ENCODE measurements at places on chromosomes 1 and 21.

GRCh38 chr1:228463559-228464455 is 23.4 kb upstream of the RNF187 start:
- peak; percentile 9 for DNase-seq

DNA sequence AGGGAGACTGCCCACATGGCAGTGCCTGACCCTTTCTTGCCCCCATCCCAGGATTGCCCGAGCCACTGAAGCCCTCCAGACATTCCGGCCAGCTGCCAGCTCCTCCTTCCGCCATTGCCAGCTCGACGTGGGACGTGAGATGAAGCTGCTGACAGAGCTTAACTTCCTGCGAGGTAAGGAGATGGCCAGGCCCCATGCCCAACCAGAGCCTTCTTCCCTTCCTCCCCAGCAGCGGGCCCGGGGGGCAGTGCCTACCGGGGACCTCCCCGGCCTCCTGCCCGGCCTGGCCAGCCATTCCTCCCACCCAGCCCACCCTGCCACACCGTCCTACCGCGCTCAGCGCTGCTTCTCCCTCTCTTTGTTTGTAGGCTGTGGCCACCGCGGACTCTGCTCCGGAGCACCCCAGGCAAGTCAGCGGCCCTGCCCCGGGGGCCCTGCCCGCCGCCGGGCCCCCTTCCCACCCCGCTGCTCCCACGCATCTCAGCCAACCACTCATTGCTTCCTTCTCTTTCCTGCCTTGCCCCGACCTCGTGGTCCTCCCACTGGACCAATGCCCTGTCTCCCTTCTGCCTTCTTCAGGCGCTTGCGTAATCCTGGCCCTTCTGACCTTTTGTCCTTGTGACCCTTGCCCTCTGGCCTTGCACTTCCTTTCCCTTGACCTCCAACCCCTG is 4.9 kb downstream of the TRIM46 start:
- DNase-seq, result no peak

DNA sequence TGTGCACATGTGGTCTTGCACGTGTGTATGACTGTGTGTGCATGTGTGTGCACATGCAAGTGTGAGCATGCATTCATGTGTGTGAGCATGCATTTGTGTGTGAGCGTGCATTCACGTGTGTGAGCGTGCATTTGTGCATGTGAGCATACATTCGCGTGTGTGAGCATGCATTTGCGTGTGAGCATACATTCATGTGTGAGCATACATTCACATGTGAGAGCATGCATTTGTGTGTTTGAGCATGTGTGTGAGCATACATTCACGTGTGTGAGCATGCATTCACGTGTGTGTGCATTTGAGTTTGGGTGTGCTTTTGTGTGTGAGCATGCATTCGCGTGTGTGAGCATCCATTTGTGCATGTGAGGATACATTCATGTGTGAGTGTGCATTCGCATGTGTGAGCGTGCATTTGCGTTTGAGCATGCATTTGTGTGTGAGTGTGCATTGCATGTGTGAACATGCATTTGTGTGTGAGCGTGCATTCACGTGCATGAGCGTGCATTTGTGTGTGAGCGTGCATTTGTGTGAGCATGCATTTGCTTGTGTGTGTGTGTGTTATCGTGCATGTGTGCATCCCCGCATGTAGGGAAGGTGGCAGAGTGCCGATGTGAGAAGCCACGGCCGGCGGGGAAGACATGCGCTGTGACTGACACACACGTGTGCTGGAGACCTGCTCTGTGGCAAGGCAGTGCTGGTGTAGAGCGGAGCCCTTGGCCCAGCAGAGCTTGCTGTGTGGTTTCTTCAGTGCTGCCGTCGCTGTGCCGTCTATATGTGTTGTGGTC is 18.2 kb downstream of the ITGB2 start:
- DNase-seq, result no peak

GRCh38 chr1:40315795-40316594 is 1.1 kb downstream of the COL9A2 start:
- DNase-seq, result no peak

DNA sequence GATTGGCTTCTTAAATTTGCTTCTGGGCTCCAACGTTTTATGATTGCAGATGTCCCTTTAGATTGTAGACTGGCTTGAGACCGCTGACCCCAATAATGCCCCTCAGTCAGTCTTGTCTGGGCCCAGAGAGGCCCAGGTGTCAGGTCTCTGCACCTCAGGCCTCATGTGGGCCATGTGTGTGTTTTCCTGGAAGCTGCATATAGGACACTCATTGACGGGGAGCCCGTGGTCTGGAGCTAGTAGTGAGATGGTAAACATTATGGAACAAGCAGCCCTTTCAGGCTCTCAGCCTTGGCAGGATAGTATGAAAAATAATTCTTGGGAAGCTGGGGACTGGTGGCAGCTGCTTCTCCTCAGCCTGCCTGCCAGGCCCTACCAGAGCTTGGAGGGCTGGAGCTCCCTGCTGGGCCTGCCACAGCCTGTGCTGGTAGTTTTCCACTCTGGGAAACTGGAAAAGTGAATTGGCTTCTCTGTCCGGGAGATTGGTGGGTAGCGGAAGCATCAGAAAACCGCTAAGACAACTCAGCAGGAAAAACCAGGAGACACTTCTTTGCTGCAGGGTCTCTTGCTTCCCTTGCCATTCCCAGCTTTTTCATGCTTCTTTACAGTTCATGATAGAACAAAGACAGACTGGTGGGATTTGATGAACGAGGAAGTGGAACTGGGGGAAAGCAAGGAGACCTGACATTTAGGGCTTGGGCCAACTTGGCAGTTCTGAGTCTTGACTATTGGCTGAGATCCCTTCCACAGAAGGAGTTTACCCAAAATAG is 57.8 kb upstream of the HSD17B7 start:
- DNase-seq, result no peak

DNA sequence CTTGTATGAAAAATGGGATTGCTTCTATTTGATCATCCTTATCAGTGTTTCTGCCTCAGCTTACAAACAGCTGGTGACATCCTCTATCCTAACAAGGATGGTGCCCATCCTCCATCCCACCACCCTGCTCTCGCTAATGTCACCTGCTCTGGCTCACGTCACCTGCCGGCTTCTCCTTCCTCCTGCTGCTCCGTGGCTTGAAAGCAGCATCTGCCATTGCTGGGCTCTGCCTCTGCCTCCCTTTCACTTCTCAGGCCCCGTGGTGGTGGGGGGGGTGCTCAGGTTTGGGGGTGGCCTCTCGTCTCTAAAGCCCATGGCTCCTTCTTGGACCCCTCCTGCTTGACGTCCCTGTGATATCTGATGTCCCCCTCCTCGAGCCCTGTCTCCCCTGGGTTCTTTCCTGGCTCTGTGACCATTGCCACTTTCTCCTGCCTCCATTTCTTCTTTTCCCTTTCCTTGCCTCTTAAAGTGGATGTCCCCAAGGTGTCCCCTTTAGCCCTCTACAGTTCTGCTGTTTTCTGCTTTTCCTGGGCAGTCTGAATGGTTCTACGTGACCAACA is 135.5 kb upstream of the ERRFI1 start:
- no peak for DNase-seq

DNA sequence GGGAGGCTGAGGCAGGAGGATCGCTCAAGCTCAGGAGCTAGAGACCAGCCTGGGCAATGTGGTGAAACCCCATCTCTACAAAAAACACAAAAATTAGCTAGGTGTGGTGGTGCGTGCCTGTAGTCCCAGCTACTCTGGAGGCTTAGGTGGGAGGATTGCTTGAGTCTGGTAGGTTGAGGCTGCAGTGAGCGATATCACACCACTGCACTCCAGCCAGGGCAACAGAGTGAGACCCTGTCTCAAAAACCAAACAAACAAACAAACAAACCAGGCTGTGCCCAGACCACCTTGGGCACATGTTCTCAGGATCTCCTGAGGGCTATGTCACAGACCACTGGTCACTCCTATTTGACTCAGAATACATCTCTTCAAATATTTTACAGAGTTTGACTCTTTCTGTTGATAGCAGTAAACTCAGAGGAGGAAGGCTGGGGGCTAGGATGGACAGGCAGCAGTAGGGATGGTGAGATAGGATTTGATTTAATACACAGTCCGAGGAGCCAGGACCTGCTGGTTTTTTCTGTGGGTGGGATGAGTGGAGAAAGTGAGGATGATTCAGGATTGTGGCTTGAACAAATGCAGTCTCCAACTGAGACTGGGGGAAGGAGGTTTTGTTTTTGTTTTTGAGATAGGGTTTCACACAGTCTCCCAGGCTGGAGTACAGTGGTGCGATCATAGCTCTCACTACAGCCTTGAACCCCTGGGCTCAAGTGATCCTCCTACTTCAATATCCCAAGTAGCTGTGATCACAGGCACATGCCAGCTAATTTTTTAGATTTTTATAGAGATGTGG is 46.5 kb downstream of the OLFML3 start:
- no peak for DNase-seq

GRCh38 chr1:155514582-155515187 is 47.9 kb downstream of the ASH1L start:
- no peak for DNase-seq

DNA sequence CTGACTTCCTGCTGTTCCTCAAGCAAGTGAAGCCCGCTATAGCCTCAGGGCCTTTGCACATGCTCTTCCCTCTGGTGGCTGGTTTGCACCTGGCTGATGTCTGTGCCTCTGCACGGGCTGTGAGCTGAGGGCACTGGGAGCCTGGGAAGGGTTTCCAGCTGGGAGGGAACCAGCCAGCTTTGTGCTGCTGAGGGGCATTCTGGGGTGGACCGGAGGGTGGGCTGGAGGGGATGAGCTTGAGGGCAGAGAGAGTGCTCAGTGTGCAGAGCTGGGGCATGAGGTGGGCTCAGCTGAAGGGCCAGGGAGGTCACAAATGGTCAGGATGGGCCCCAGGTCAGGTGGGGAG is 305.7 kb downstream of the MATN1 start:
- no peak for DNase-seq

GRCh38 chr1:64683419-64683818 is 61.5 kb upstream of the RAVER2 start:
- DNase-seq, result no peak

DNA sequence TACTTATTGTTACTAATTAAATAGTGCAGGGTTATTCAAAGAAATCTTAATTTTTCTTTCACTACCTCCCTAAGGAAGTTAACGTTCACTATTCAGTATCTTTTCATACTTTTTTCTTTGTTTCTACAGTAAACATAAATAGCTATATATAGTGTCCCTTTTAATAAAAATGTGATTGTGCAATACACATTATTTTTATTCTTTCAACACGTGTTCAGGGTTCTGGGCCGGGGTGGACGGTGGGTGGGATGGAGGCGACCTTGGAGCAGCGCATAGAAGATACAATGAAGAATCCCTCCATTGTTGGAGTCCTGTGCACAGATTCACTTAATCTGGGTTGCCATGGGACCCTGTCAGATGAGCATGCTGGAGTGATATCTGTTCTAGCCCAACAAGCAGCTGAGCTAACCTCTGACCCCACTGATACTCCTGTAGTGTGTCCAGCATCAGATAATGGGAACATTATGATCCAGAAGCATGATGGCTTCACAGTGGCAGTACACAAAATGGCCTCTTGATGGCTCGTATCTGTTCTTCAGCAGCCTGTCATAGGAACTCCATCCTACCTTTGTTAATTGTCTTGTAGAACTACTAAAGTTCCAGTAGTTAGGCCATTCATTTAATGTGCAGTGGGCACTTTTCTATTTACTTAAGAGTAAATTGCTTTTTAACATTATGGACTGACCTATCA is 155.9 kb upstream of the L1TD1 start:
- DNase-seq, result no peak

DNA sequence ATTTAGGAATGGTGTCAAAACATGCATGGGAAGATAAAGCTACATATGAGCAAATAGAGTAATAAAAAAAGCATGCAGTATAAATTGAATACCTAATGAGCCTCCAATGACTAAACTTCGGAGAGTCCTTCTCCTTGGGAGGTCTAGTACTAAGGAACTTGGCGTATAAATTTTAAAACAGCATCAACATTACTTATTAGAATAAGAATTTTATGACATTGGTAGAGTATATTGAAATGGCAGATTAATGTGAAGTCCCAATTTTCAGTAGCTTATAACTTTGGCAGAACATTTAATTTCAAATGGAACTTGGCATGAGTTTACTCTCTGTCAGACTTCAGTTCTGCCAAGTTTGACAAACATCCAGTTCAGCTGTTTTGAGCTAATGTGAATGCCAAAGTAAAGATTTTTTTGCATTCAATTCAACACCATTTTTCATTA is 104.7 kb upstream of the RGS18 start:
- DNase-seq, result no peak

DNA sequence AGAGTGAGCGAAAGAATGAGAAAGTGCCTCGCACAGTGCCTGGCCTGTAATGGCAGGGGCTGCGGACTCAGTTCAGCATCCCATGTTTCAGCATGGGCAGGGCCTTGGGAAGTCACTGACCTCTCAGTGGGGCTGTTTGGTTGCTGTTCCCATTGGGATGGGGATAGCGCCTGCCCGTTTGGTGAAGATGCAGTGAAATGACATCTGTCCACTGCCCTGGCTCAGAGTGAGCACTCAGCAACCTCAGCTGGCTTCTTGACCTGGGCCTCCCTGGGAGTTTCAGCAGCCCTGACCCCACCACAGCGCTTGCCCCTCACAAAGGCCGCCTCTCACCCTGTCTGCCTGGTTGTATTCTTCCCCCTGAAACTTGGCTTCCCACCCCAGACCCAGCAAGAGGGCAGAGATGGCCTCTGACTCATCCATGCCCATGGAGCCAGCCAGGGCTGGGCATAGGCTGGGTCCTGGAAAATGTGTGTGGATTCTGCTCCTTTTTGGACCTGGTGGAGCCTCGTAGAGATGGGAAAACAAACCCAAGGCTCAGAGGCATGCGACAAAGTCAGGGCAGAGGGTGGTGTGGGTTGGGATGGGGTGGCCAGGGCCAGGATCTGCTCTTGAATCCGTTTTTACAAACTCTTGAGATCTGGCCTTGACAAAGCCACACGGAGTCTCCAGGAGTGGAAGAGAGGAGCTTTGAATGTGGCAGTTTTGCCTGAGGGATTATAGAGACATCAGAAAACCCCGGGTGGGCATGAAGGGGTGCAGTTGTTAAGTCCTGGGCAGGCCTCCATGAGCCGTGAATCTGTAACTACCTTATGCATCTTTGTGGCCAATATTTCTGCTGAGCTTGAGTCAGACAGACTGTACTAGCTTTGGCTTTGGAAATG is 1.2 kb downstream of the XKR8 start:
- DNase-seq, result no peak

- DNase-seq, result no peak
These were observed 418.9 kb downstream of the PRDM2 start for GRCh38 chr1:14118691-14119485.

DNA sequence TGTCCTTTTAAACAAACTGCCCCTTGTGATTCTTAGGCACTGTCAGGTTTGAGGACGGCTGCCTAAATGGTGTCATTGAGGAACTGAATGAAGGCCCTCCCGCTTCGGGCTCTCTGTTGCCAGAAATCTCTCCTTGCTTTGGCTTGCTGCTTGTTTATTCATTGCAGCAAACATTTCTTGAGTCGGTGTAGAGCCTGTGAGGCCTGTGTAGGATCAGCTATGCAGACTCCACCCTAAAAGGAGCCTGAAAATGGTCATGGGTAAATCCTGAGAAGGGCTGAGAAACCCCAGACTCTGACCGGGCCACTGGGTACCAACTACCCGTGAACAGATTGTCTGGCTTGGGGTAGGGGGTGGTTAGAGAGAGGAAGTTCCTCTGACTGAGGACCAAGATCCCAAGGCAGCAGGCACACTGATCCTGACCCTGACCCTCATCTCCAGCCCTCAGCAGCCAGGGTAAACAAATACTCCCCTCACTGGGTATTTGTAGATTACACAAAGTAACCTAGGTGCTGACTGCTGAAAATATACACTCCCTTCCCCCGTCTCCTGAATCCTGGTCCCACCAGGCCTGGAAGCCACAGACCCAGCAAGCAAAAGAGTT is 3.1 kb downstream of the IL6R start:
- no peak for DNase-seq

GRCh38 chr1:17919525-17920439 is 164.6 kb downstream of the ACTL8 start:
- no peak for DNase-seq

GRCh38 chr1:210635108-210635507 is 306.4 kb downstream of the HHAT start:
- DNase-seq, result no peak

- no peak for DNase-seq
These were observed 145.7 kb upstream of the HMGB4 start for GRCh38 chr1:33718186-33718585.

Data from NCI-H2081 treated with DMSO at 0.1 percent for 48 hours (cell line).